ENCODE measurements at places on chromosomes 16 and 17.

- DNase-seq, result no peak
Measured at GRCh38 chr17:20207262-20207985, 198.3 kb downstream of the SPECC1 start.

DNA sequence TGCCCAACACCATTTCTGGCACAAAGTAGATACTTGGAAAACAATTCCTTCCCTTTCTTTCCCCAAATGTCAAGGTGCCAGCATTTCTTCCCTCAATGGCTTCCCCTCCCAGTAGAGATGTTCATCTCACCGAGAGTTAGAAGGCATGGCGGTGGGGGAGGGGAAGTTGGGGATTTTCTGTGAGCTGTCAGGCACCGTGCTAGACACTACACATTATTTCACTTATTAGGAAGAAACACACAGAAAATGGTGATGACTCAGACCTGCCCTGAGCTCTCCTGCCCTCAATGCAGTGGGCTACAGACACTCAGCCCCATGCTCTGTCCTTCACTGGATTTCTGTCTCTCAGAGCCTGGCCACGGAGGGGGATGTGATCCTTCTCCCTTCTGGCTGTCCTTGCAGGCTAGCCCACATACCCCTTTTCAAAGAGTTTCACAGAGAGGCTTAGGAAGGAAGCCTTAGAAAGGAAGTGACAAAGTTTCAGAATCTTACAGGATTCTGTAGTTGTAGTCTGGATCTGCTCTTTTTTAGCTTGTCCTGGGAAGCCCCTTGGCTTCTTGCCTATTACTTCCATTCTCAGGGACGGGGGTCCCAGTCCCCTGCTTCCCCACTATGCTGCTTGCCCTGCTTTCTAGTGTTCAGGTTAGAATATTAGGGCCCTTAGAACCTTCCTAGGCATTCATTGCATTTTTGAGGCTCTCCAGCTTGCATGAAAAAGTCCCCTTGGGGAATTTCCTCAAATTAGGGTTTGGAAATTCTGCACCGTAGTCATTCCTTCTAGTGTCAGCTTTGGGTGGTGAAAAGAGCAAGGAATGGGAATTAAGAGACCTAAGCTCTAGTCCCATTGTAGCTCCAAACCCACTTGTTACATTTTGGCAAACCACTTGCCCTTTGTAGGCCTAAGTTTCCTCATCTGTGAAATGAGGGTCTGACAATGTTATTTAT is 12.2 kb upstream of the CCL5 start:
- peak; percentile 22 for DNase-seq

GRCh38 chr17:78996781-78997201 is 12.8 kb downstream of the CANT1 start:
- no peak for DNase-seq

DNA sequence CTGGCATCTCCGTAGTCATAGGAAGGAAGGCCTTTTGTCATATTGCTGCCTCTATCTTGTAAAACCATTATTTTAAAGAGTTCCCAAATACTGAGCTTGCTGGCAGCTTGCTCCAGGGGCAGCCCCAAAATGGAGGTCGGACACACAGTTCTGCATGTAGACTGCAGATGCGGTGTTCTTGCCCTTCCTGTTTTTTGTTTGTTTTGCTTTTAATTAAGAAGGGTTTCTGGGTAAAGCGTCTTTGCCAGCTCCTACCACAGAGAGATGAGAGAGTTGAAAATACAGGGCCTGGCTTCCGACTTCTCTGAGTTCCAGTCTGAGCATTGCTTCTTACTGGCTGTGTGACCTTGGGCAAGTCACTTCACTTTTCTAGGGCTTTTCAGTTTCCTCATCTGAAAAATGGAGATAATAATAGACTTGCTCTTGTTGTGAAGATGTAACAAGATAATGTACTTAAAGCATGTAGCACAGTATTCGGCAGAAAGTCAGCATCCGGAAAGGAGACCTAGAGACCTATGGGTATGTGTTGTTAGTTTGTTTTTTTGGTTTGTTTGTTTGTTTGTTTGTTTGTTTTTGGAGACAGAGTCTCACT is 67.8 kb upstream of the GSE1 start:
- no peak for DNase-seq

- no peak for DNase-seq
Measured at GRCh38 chr17:2521257-2521656, 9.6 kb upstream of the METTL16 start.

GRCh38 chr17:71725811-71726210 is 395.0 kb upstream of the SOX9 start:
- no peak for DNase-seq

- no peak for DNase-seq
Measured at GRCh38 chr16:77868478-77868877, 80.1 kb downstream of the VAT1L start.

DNA sequence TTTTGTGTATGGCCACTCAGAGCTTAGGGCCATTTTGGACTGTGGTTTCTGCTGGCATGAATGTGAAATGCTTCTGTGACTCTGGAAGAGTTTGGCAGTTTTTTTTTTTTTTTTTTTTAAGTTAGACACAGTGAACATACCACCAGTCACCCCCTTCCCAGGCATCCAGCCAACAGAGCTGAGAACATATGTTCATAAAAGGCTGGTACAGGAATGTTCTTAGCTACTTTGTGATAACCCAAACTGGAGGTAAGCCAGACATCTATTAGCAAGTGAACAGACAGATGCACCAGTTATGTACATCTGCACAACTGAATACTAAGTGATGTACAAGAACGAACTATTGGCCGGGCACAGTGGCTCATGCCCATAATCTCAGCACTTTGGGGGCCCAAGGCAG is 92.7 kb downstream of the ABCC1 start:
- no peak for DNase-seq

- peak; percentile 89 for DNase-seq
Measured at GRCh38 chr16:30526823-30527634, 663 bp upstream of the ZNF768 start.

All from stimulated activated CD4-positive, alpha-beta T cell treated with anti-CD3 and anti-CD28 coated beads, Interleukin-12 subunit alpha, Interleukin-12 subunit beta, amount 100 ng/mL, for 24 hours (primary cell).